ENCODE measurements at places on chromosomes 7 and 10.

DNA sequence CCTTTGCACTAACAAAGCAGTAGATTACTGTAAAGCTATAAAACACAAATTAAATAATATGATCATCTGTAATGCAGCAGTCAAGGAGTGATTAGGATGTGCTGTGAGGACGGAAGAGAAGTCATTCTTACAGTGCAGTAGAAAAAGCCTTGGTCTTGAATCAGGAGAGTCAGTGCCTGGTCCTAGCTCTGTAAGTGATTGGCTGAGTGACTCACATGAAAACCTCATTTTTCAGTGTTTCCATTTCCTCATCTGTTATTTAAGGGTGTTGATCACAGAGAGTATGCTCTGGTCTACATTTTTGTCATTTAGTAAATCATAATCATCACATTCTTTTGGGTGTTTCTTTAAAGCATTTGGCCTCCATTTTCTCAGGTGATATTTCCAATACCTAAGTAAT, 717.8 kb downstream of the LRMDA start:
- no peak for DNase-seq

DNA sequence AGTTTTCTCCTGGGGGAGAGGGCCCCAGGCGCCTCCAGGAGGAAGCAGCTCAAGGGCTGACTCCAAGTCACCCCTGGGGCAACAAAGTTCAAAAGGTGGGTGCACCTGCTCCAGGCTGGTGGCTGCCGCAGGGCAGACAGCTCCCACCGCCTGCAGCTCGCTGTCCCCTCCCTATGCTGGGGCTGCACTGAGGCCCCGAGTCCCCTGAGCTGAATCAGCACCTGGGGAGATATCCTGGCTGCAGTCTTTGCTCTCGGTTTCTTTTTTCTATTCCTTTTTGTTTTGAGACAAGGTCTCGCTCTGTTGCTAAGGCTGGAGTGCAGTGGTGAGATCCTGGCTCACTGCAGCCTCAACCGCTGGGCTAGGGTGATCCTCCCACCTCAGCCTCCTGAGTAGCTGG, 183.4 kb downstream of the DNAJB6 start:
- DNase-seq, result no peak

GRCh38 chr10:116403740-116404250, 23.9 kb upstream of the PNLIPRP3 start:
- DNase-seq, result no peak

DNA sequence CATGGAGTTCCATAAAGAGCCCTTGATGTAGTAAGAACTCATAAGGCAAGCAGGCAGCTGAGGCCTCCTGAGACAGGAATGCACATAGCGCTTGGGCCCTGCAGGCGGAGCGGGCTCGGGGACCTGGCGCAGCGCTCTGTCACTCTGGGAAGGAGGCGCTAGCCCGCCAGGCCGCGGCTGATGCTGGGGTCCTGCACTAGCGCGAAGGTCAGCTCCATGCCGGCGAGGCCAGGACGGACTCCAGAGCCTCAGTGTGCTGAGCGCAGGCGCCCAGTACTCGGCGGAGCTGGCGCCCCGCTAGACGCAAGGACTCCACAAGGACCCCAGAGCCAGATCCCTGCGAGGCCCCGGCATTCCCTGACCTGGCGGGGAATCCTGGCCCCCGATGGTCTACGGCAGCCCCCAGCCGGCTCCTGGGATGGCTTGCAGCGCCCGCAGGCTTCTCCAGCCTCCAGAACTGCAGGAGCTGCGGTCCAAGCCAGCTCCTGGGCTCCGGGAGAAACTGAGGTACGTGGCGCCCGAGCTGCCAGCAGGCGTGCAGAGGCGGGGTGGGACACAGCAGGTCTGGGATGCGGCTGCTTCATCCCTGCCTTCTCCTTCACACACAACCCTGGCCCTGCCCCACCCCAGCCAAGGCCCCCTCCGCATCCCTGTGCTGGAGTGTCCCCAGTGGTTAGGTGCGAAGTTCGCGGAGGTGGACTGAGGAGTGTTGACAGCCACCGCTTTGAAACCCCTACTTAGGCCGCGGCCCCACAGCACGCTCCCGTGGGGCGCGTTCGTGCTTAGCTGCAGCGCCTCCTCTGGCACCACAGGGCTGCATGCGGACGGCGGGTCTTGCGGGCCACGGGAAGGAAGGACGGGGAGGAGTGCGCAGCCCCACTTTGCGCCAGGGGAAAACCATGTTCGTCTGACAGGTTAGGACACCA, 761.5 kb upstream of the POM121L12 start:
- peak; percentile 53 for DNase-seq

GRCh38 chr7:101379302-101379701, 16.6 kb downstream of the COL26A1 start:
- DNase-seq, result no peak

- no peak for DNase-seq
Observed at GRCh38 chr7:47488201-47488968, 93.5 kb downstream of the TNS3 start.

GRCh38 chr10:124011464-124011863, 81.9 kb downstream of the CHST15 start:
- peak; percentile 32 for DNase-seq

DNA sequence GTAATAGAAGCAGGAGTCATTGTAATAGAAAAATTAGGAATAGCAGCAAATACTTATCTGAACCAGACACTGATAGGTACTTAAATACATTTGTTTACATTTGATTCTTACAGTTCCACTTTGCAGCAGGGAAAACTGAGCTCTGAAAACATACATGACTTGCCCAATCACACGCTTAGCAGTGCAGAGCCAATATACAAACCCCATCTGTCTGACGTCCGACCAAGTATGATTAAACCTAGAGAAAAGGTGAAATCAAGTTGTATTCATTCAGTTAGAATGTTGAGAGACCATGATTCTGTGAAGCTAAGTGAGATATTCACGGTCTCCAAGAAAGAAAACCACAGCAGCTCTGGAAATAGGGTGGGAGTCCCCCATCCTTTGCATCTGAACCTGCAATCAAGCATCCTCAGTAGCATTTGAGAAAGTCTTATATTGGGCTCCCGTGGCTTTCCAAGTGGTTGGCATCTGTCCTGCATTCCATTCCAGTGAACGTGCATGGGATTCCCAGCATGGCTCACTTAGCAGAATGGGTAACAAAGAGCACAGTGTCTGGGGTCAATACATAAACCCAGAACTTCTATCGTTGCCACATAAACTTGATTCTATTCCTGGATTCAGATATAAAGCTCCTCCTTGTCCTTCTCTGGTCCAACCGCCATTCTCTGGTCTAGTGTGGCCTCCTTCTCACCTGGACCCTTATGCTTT, 148.7 kb upstream of the RSU1 start:
- DNase-seq, result no peak

GRCh38 chr7:46756996-46757395, 824.9 kb downstream of the TNS3 start:
- DNase-seq, result no peak

- no peak for DNase-seq
Observed at GRCh38 chr10:85187047-85187446, 858.7 kb downstream of the CCSER2 start.

Data from psoas muscle (tissue), 8 donors.